Panc1 (cell line): ENCODE measurements at places on chromosomes 1 and 21. TPM values are rescaled to one million over a fixed set of nuclear protein-coding genes. Genes with fewer than 3 reads are reported as not detected.

POLR3C gene
- total RNA-seq = 35.1 TPM

S100A4 gene
- total RNA-seq = 773 TPM

TMEM234 gene
- total RNA-seq = 23.3 TPM

PPP2R5A gene
- total RNA-seq = 44.3 TPM

S100A7A gene
- total RNA-seq = not detected

ATG4C gene
- total RNA-seq = 6.5 TPM

NBPF10 gene
- 2.8 TPM for total RNA-seq

IGSF9 gene
- 0.51 TPM for total RNA-seq

GJA9 gene
- total RNA-seq = 0.10 TPM

TRIM46 gene
- total RNA-seq = 3.8 TPM

PADI3 gene
- total RNA-seq = 3.4 TPM

FOXD2 gene
- 2.2 TPM for total RNA-seq

UBL4B gene
- total RNA-seq = not detected

LCE2C gene
- total RNA-seq = not detected

AHCYL1 gene
- 174 TPM for total RNA-seq

EGLN1 gene
- total RNA-seq = 29.0 TPM

CNR2 gene
- not detected for total RNA-seq

LCE5A gene
- total RNA-seq = not detected

GRIK3 gene
- total RNA-seq = not detected

SNX7 gene
- total RNA-seq = 37.4 TPM

GJB5 gene
- total RNA-seq = not detected

KCNK2 gene
- total RNA-seq = 0.28 TPM

HEATR1 gene
- total RNA-seq = 66.5 TPM

CCDC27 gene
- not detected for total RNA-seq

DEDD gene
- 42.5 TPM for total RNA-seq

ETNK2 gene
- 6.7 TPM for total RNA-seq

IGSF3 gene
- 9.3 TPM for total RNA-seq

FAM229A gene
- 6.7 TPM for total RNA-seq

RNU1-1 gene
- 1,290 TPM for total RNA-seq

SUMO3 gene
- 41.4 TPM for total RNA-seq

PLPPR4 gene
- not detected for total RNA-seq

RSPO1 gene
- total RNA-seq = 0.18 TPM

ANP32E gene
- 66.2 TPM for total RNA-seq

NEK2 gene
- 34.4 TPM for total RNA-seq

TPTE gene
- total RNA-seq = not detected

TRIM58 gene
- total RNA-seq = not detected

GJA8 gene
- total RNA-seq = not detected

PWP2 gene
- 6.8 TPM for total RNA-seq

PAQR6 gene
- 0.92 TPM for total RNA-seq

SPRR3 gene
- total RNA-seq = not detected
